ENCODE measurements at places on chromosomes 4 and X.

DNA sequence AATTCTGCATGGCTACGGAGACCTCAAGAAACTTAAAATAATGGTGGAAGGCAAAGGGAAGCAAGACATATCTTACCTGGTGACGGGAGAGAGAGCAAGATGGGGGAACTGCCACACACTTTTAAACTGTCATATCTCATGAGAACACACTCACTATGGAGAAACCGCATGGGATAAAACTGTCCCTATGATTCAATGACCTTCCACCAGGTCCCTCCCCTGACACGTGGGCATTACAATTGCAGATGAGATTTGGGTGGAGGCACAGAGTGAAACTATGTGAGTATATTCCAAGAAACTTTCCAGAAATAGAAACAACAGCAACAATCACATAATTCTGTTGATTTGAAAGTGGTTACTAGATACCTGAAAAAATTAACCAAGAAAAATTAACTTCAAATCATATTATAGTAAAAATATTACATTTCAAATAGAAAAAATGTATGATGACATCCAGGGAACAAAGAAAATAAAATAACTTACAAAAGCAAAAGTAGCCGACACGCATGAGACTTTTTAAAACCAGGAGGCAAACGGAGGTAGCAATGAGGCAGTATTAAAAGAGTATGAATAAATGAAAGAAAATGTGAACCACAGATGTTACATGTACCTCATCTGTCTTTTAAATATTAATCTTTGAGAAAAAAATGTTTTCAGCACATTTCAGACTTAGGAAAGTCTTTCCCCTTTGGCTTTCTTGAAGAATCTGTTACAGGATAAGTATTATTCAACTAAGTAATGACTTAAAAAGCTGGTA, 879.5 kb downstream of the TECRL start:
- no peak for DNase-seq

- no peak for DNase-seq
Measured at GRCh38 chrX:15929194-15929593, 74.6 kb upstream of the AP1S2 start.

- no peak for DNase-seq
Measured at GRCh38 chr4:184102927-184103326, 114.7 kb downstream of the ENPP6 start.

DNA sequence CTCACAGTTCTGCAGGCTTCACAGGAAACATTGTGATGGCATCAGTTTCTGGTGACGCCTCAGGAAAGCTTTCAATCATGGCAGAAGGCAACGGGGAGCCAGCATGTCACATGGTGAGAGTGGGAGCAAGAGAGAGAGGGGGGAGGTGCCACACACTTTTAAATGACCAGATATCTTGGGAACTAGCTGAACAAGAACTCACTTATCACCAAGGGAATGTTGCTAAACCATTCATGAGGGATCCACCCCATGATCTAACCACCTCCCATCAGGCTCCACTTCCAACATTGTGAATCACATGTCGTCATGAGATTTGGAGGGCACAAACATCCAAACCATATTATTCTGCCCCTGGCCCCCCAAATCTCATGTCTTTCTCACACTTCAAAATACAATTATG, 43.3 kb upstream of the GPR173 start:
- no peak for DNase-seq

GRCh38 chr4:76745240-76745639, 152.7 kb downstream of the SOWAHB start:
- no peak for DNase-seq

DNA sequence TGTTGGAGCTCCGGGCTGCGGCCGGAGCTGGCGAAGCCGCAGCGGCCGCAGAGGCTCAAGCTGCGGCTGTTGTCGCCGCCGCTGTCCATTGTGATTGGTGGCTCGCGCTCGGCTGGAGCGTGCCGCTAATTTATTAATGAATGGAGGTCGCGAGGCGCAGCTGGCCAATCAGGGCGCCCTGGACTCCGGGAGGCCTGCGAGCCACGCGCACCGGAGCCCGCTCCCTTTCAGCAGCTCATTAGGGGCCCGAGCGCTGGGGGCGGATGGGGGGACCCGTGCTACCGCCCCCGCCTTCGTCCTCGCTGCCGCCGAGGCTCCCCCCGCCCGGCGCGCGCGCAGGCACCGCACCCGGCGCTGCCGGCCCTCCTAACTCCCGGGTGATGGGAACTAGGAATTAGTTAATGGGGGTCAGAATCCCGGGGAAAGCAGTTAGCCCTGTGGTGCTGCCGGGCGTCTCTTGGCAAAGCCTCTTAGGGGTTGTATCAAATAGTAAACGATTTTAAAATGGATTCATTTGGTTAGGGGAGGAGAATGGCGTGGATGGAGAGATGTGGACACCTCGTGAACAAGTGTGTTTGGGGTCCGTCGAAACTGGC, 589 bp upstream of the NEUROG2 start:
- no peak for DNase-seq

DNA sequence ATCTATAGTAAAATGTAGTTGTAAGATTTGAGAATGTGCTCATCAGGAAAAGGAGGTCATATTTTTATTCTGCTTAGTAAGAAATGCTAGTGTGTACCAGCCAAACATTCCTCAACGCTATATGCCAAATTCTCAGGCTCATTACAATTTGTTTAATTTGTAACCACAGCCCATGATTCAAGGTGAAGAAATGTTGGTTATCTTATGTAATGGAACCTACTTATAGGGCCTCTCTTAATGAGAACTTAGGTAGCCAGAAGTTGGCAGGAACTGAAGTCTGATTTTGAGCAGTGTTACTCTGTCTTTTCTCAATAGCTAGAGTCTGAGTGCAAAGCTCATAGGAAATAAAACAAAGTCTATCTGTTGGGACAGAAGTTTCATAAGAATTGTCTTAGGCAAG, 595.0 kb downstream of the GLUD2 start:
- no peak for DNase-seq

GRCh38 chr4:24639714-24640113, 55.4 kb upstream of the DHX15 start:
- no peak for DNase-seq

DNA sequence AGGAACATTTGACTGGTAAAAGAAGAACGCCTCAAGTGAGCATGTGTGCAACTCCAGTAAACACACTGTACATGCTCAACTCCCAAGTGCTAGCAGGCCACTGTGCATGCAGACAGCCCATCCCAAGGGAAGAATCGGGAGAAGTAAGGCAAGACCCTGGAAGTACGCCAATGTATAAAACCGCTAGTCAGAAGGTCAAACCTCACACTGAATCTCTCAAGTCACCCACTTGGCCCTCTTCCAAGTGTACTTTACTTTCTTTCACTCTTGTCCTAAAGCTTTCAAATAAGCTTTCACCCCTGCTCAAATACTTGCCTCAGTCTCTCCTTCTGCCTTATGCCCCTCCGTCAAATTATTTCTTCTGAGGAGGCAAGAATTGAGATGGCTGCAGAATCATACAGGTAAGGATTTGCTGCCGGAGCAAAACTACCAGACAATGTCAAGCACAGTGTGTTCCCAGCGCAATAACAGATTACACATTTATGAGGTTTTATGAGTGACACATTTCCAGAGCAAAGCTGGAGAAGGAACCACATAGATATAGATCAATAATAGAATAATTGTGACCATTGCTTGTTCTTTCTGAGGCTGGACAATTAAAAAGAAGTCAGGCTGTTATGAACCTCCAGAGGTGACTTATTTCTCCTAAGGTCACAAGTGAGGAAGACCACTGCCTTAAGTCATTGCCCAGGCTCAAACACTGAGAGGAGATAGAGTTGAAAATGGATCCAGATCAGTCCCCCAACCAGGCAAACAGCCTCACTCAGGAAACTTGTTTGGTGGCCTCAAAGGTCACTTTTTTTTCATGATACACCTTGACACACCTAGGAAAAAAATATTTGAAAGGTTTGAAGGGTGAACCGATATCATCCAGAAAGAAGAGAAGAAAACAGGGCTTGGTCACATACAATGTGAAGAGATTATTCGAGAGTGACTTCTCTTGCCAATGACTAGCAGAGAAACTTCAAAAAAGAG, 26.3 kb downstream of the CXCL1 start:
- no peak for DNase-seq

All from NCI-H524 treated with DMSO at 0.1 percent for 48 hours (cell line).